ENCODE measurements at places on chromosomes 16 and 17.
A peak's percentile ranks its signal among the peaks of the same experiment; 100 is the strongest.

DNA sequence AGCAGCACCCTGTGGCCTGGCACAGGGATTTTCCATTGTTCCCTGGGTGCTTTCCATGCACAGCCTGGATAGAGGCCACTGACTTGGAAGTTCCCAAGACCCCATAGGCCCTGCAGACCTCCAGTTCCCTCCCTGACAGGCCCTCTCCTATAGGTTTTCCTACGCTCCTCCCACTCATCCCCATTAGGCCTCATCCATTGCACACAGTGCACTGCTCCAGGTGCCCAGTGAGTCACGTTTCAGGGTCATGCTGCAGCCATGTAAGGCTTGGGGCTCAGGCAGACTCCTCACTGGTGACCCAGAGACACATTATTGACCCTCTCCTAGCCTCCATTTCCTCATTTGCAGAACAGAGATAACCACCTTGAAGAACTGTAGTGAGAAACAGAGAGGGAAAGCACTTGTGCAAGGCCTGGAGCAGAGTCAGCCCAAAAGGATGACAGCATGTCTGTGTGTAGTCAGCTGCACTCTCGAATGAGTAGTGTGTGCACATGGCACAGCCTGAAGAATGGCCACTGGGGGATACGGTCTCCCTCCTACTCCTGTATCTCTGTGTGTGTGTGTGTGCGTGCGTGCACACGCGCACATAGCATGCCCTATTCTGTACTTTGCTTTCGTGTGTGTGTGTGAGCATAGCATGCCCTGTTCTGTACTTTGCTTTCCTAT, 26.8 kb downstream of the DRC3 start:
- DNase-seq = no peak

- no peak for DNase-seq
Measured at GRCh38 chr16:23667355-23667659, 11.4 kb upstream of the PLK1 start.

- no peak for DNase-seq
Measured at GRCh38 chr17:38430316-38430715, 2.1 kb downstream of the ARHGAP23 start.

GRCh38 chr16:55207693-55208428, 116.1 kb upstream of the IRX6 start:
- DNase-seq = no peak

DNA sequence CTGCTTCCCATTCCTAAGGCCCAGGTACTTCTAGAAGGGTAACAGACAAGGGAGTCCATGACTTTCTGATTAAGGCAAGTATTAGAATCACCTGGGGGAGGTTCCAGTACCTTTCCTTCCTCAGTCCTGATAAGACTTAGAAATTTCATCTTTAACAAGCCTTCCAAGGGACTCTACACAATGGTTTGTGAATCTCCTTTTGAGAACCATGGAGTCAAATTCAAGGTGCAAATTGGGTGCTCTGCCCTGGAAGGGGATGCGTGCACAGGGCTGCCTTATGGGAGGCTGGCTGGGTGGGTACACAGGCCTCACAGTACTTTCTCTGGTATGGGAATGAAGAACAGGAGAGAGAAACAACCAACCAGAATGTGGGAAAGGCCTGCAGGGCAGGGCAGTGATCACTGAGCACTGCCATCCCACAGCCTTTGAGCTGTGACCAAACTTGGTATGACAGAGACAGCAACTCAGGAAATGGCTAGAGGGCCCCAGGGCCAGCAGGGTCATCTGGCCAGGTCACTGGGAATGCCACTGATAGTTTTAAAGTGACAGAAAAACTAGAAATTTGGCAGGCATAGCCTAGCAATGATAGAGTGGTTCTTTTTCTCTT, 3.6 kb upstream of the TMIGD1 start:
- DNase-seq = no peak

DNA sequence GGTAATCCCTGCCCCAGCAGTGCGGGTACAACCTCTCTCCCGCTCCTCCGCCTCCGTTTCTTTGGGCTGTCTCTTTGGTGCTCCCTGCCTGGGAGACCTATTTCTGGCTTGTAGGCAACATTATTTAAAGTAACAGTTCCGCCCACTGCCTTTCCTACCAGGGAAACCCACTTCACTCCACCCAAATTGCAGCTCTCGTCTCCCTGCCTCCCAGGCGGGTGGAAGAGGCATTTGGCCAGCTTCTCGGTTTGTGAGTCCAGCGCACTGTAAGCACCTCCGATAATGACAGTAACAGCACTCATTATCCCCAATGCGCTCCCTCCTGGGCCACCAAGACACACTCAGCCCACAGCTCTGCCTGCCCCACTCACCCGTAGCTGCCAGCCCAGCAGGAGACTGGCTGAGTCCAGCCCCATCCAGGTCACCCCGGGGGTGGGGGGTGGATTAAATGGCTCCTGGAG, 165.1 kb upstream of the CDC42EP4 start:
- DNase-seq = peak; percentile 93

- no peak for DNase-seq
Measured at GRCh38 chr17:42982266-42982665, 1.9 kb downstream of the RUNDC1 start.

- DNase-seq = no peak
Measured at GRCh38 chr16:49284962-49285361, 3.3 kb upstream of the CBLN1 start.
